Pancreas (tissue), 10 donors: ENCODE measurements at places on chromosomes 7 and 10.

GRCh38 chr10:43064331-43065075, 12.4 kb upstream of the RET start:
- DNase-seq, result no peak

- no peak for DNase-seq
Observed at GRCh38 chr7:53351681-53352080, 316.2 kb downstream of the POM121L12 start.

GRCh38 chr10:34078745-34079470, 736.2 kb downstream of the PARD3 start:
- DNase-seq, result no peak

DNA sequence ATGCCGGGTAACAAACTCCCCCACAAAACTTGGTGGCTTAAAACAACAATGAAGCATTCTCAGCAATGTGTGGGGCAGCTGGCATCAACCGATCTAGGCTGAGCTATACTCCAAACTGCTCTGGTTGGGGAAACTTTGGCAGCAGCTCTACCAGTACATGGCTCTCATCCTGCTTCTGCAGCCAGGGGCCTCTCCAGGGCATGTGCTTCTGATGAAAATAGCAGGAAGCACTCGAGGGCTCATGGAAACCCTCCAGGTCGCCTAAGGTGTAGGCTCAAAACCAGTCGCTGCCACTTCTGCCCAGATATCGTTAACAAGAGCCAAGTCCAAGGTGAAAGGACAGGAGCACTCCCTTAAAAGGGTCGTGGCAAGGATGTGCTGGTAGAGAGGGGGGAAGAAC, 134.1 kb downstream of the TEX36 start:
- DNase-seq, result no peak

DNA sequence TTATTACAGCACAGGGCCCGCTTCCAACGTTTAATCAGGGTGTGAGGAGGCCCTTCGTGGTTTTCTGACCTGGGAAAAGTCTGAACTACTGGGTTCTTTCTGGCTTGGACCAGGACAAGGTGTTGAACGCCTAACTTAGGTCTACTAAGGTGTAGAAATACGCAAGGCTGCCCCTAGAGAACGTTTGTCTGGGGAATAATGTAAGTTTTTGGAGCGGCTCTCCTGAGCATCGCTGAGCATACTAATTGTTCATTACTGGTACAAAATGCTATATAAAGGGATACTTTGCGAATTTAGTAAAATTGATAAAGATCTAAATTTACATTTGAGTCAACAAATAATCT, 32.4 kb upstream of the TOMM7 start:
- DNase-seq, result no peak
